ENCODE measurements at places on chromosomes 13 and 19.

DNA sequence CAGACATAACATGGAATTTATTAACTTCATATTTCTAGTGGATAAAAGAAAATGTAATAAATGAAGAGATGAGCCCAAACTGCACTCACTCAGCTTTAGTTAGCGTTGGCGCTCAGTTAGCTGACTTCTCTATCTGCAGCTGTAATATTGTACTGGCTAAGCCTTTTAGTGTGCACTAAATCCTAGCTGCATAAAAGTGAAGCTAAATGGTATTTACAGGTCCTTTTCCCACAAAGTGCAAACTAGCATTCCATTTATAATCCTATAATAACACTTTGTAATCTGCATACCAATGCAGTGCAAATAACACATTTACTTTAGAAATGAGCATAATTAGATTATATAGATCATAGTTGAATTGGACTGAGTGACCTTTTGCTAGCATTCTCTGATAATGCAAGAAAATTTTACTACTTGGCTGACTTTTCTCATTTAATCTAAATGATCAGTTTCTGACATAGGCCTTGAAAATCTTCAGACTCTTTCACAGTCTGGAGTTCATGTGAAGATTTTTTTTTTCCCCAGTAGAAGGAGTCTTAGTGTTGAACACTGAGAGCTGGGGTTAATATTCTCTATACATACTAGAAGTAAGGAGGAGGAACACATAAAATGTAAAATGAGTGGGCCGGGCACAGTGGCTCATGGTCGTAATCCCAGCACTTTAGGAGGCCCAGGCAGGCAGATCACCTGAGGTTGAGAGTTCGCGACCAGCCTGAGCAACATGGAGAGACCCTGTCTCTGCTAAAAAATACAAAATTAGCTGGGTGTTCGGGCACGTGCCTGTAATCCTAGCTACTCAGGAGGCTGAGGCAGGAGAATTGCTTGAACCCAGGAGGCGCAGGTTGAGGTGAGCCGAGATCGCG is 1426.4 kb downstream of the PCDH9 start:
- DNase-seq, result no peak

GRCh38 chr13:100666124-100666523 is 8.5 kb downstream of the TMTC4 start:
- no peak for DNase-seq

- no peak for DNase-seq
These were observed 82.9 kb downstream of the PDS5B start for GRCh38 chr13:32669030-32669646.

DNA sequence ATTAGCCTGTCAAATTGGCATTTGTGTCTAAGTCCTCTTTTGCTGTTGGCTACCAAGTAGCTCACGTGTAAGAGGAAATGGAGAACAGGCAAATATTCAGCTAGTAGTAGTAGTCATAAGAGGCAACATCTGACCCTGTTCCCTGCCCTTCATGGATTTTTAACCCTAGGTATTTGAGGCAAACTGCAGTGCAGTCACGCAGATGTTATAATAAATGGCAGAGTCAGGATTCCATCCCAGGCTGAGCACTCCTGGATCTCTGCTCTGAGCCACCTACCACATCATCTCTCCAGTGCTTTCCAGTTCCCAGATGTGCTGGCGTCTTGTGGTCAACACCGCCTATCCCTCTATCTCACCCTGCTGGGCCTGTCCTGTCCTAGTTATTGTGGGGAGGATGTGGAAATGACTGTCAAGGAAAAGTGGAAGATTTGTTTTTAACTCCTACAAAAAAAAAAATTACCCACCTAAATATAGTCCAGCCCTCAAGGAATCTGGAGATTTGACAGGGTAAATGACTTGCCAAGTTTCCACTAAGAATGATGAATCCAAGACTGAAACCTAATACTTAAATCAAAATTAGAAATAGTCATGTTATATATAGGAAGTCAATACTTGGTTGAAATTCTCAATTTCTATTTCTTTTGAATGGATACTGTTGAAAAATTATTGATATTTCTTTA is 322.9 kb downstream of the GPC6 start:
- DNase-seq, result no peak

DNA sequence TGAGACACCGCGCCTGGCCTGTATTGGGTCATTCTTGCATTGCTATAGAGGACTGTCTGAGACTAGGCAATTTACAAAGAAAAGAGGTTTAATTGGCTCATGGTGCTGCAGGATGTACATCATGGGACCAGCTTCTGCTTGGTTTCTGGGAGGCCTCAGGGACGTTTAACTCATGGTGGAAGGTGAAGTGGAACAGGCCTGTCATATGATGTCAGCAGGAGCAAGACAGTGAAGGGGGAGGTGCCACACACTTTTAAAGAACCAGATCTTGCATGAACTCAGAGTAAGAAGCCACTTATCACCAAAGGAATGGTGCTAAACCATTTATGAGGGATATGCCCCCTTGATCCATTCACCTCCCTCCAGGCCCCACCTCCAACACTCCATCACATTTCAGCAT is 18.7 kb downstream of the CARD8 start:
- no peak for DNase-seq

- DNase-seq, result no peak
These were observed 7.7 kb downstream of the NDUFB7 start for GRCh38 chr19:14563989-14564651.

DNA sequence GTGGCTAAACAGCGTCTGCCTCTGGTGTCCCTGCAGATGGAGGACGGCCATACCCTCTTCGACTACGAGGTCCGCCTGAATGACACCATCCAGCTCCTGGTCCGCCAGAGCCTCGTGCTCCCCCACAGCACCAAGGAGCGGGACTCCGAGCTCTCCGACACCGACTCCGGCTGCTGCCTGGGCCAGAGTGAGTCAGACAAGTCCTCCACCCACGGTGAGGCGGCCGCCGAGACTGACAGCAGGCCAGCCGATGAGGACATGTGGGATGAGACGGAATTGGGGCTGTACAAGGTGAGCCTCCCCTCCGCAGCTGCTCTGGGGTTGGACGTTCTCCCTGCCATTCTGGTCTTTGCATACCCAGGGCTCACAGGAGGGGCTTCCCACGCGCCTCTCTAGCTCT is 19.9 kb downstream of the UHRF1 start:
- DNase-seq, result no peak

DNA sequence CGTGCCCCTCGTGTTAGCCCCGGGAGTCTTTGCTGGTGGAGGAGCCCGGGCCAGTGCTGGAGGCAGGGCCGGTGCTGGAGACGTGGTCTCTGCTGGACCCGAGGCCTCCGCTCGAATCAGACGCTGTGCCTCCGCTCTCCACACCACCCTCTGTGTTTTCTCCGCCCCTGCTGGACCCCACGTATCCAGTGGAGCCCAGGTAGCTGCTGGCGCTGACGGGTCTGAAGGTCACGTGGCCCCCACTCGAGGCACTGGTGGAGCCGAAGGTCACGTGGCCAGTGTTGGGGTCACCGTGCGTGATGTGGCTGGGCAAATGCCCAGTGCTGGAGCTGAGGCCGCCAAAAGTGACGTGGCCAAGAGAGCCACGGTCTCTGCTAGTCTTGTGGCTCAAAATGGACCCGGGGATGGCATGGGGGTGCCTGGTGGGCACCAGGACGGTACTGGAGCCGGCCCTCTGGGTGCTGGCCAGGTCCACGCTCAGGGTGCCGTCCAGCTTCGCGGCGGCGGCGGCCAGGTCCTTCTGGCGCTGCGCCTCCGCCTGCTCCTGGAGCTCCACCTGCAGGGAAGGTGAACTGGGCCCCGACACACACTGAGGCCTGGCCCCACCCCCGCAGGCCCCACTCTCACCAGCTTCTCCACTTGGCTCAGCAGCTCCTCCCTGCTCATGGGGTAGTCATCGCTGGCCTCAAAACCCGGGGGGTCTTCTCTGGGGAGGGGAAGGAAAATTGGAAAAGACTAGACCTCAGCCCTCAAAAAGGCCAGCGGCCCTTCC is 27.3 kb downstream of the ZNF114 start:
- DNase-seq, result no peak

GRCh38 chr13:33550885-33551284 is 265.3 kb upstream of the STARD13 start:
- DNase-seq, result no peak

DNA sequence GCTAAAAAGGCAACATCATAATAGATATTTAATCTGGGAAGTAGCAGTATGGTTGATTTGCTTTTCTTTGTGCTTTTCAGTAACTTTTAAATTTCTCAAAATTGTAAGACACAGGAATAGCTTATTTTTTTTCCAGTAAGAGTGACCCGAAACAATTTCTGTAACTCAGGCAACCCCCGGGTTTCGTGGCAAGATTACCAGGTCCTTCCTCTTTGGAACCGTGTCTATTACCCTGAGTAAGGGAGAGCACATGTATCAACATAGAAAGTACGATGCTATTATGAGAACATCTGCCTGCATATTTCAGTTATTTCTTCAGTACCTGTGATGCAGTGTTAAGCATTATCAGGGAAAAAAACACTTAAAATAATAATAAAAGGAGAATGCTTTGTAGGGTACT is 64.1 kb downstream of the DOCK9 start:
- no peak for DNase-seq

GRCh38 chr13:102770435-102770834 is 3.2 kb downstream of the TEX30 start:
- DNase-seq, result no peak

DNA sequence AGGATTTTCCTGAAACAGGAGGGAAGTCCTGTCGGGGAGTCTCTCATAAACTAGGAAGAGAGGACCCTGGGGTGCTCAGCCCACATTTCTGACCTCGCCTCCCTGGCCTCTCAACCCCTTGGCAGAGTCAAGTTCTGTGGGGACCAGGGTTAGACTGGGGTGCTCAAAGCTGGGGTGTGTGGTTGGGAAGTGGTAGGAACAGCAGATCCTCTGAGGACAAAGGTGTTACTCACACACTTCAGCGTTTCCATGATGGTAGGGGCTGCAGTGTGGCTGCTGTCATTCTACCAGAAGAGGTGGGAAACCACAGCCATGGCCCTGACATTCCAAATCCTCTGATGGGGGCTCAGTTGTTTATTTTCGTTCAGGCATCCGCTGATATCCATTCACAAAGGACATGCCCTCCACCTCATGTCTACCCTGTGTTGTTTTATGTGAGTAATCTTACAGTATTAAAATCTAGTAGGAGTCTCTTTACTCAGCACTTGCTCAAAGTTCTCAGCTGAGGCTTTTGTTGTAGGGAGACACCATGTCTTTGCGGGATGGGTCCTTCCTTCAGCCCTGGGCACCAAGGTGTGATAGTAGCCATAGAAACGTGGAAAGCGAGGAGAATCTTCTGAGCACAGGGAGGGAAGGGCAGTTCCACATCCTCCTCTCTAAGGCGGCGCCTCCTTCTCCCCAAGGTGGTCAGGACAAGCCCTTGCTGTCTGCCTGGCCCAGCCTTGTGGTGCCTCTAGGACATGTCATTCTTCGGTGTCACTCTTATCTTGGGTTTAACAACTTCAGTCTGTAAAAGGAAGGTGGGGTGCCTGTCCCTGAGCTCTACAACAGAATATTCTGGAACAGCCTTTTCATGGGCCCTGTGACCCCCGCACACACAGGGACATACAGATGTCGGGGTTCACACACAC is 1.5 kb downstream of the KIR2DL3 start:
- DNase-seq, result no peak

GRCh38 chr13:33445476-33445875 is 159.9 kb upstream of the STARD13 start:
- no peak for DNase-seq

All from activated T-cell treated with anti-CD3 and anti-CD28 coated beads, Interleukin-2, amount 50 U/mL, for 1 hour (primary cell).